ENCODE measurements at places on chromosomes 1 and 21. TPM values are rescaled to one million over a fixed set of nuclear protein-coding genes. Genes with fewer than 3 reads are reported as not detected.

DNA sequence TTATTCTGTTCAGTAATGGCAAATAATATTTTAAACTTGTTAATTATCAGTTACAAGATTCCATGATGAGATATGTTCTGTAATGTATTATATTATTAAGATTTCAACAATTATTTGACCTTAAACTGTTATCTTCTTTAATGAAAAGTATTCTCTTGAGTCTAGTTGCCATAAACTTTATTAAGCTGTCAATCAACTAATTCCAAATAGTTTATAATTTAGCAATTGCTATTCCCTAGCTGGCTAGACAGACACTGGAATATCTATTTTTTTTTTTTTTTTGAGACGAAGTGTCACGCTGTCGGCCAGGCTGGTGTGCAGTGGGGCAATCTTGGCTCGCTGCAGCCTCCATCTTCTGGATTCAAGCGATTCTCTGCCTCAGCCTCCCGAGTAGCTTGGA lies 3.8 kb downstream of the CMPK1 start:
- no peak for DNase-seq

DNA sequence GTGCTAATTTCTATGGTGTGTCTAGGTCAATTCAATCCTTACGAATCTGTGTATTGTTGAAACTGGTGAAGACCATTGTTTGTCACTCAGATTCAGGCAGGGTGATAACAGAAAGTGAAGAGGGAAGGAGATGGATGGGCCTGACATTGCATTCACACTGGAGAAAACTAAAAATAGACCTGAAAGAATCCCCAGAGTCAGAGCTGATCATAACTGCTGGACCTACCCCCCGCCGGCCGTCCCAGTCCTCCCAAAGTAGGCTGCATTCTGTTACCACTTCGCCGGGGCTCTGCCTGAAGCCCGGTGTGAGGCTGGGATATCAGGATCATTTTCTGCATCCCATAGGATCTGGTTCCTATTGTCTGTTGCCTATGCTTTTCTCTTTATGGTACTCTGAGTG lies 121.1 kb downstream of the NUF2 start:
- no peak for DNase-seq

- DNase-seq = no peak
These were observed 54.8 kb downstream of the IER5 start for GRCh38 chr1:181143102-181143859.

Gene QSOX1
- total RNA-seq = 19.3 TPM

GRCh38 chr1:9406111-9406510 lies 113.4 kb downstream of the SPSB1 start:
- DNase-seq = no peak

- no peak for DNase-seq
These were observed 330.9 kb downstream of the S1PR1 start for GRCh38 chr1:101567582-101568189.

Gene FOXD2
- 0.18 TPM for total RNA-seq

- DNase-seq = no peak
These were observed 9.1 kb upstream of the SCYL3 start for GRCh38 chr1:169902751-169903150.

Gene AZIN2
- total RNA-seq = 8.7 TPM

DNA sequence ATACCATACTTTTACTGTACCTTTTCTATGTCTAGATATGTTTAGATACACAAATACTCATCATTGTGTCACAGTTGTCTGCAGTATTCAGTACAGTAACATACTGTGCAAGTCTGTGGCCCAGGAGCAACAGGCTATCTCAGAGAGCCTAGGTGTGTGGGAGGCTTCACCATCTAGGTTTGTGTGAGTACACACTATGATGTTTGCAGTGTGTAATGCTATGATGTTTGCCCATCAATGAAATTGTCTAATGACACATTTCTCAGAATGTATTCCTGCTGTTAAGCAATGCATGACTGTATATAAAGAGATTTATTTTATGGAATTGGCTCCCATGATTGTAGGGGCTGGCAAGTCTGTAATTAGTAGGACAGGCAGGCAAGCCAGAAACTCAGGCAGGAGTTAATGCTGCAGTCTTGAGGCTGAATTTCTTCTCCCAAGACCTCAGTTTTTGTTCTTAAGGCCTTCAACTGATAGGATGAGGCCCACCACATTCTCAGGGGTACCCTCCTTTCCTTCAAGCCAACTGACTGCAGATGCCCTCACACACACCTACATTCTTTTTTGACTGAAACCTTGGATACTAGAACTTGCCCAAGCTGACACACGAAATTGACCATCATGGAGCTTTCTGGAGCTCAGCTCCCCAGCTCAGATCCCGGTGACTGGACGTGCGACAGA lies 7.7 kb upstream of the AGTRAP start:
- DNase-seq = no peak

Measured in cerebellum (tissue), 4 donors.